Foreskin keratinocyte (primary cell): ENCODE measurements at places on chromosomes 5 and 9. TPM values are rescaled to one million over a fixed set of nuclear protein-coding genes. Genes with fewer than 3 reads are reported as not detected.

The GRIA1 gene
- 0.04 and 0.09 TPM in 2 replicates for polyA plus RNA-seq

The SOWAHA gene
- 0.03 TPM in 1 of 2 replicates, not detected in the other for polyA plus RNA-seq

The DNLZ gene
- 30.9 and 48.7 TPM in 2 replicates for polyA plus RNA-seq

The CER1 gene
- not detected in 2 replicates for polyA plus RNA-seq

The SLC25A2 gene
- polyA plus RNA-seq: not detected in 2 replicates
